ENCODE measurements at places on chromosomes 3 and 15.

- no peak for DNase-seq
Observed at GRCh38 chr3:182514236-182514964, 278.9 kb upstream of the ATP11B start.

- DNase-seq = no peak
Observed at GRCh38 chr3:46527239-46527638, 29.5 kb downstream of the RTP3 start.

DNA sequence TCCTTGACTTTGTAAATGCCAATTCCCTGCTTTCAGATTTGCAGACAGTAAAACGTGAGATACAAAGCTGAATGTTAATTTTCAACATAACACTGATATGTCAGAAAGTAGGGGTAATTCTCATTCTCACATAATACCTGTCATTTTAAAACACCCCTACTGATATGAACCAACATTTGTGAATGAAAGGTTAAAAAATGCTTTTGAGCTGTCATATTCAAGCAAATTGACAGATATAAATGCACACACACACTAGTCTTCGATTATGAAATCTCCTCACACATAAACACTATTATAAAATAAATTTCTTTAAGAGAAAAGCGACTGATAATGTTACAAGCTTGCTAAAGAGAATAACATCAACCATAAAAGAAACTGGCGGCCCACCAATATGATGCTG, 128.8 kb downstream of the PEAK1 start:
- no peak for DNase-seq

DNA sequence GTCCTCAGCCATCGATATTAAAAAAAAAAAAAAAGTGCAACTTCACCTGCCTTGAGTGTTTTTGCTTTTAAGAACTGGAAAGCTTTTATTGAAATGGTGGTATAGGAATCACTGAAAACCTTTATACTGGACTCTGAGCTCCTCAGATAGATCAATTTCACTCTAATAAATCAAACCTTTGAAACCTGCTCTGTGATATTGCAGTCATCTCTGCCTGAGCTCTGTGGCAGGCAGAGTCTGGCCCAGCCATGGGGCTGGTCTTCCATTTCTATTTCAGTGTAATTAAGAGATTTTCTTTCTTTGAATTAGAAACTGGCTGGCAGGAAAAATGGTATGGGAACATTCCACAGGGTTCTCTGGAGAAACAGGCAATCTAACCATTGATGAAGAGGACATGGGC, 762.5 kb downstream of the AGBL1 start:
- no peak for DNase-seq

DNA sequence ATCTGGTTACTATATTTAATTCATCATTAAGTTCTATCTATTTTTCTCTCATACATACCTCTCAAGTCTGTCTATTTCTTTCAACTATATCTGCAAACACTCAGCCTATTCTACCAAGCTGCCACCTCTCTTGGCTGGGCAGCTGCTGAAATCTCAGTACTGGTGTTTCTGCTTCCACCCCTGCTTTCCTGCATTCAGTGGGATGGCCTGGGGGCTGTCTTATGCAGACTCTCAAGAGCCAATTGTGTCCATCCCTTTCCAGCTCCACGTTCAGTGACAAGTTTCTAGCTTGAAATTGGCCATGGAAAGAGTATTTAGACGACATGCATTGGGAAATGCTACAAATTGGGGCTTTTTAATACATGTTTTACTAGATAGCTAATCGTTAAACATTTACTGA, 378.4 kb upstream of the DPPA4 start:
- DNase-seq = no peak

DNA sequence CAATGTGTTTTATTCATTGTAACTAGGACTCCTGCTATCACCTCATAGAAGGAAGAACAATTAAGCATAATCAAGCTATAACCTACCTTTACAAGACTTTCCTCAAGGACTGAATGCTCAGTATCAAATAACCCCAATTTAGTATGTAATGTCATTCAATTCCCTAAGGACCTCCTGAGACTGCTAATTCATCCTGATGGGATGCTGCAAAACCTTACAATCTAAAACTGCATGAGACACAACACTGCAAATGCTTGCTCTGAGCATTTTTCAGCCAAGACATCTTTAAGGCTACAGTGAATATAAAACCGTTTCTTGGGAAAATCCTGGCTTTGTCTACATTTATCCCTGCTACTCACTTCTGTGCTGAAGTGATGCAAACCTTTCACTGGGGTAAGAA, 69.9 kb downstream of the RYK start:
- DNase-seq = no peak

- DNase-seq = no peak
Observed at GRCh38 chr3:128498127-128498626, 5.2 kb upstream of the GATA2 start.

DNA sequence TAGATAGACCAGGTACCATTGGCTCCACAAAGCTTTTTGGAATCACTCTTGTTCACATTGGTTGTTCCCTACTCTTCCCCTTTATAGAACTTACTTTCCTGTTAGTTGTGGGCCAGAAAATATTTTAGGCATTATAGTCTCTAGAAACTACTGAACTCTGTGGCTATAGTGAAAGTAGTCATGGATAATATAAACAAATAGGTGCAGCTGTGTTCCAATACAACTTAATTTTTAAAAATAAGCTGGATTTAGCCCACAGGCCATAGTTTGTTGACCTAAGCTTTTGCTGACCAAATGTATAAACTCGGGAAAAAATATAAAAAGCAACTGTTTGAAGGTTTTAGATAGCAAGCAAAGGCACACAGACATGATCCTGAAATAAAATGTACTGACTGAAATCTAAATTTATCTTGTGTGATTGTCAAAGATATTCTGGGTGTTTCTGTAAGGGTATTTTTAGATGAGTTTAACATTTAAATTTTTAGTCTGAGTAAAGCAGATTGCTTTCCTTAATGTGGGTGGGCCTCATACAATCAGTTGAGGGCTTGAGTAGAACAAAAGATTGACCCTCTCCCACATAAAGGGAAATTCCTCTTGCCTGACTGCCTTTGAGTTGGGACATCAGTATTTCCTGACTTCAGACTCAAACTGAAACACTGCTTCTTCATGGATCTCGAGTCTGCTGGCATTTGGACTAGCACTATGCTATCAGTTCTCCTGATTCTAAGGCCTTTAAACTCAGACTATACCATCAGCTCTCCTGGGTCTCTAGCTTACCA, 13.2 kb downstream of the IQCB1 start:
- DNase-seq = no peak

DNA sequence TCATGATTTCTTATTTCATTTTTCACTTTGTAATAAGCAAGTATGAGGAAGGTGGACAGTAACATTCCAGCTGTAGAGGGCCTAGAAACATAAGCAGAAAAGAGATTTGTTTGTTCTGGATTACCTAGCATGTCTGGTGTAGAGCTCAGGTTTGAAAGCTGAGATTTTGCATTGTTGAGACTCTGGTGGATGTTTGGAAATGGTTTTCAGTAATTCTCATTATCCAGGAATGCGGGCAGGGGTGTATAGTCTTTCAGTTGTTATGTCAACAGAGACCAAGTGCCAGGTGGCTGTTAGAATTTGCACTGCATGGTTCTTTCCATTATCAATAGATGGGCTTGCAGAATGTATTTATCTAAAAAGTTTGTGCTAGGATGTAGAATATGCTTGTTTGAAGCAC, 10.9 kb downstream of the GPD1L start:
- DNase-seq = no peak

- no peak for DNase-seq
Observed at GRCh38 chr3:155656466-155656865, 88.4 kb downstream of the PLCH1 start.

DNA sequence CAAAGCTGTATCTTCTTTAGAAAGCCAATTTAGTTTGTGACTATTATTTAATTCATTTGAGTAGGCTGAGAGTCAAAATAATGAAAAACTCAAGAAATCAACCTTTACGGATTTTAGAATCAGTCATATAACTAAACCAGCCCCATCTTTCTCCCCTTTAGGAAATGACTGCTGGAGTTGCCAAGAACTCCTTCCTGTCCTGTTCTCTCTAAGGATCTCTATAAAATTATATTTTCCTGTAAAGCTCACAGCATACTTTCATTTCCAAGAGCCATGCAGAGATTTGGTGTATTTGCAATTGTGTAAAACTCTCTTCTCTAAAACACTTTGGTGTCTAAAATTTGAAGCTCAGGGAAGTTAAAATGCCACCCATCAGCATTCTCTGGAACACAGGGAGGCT, 323.4 kb upstream of the GBE1 start:
- DNase-seq = no peak

DNA sequence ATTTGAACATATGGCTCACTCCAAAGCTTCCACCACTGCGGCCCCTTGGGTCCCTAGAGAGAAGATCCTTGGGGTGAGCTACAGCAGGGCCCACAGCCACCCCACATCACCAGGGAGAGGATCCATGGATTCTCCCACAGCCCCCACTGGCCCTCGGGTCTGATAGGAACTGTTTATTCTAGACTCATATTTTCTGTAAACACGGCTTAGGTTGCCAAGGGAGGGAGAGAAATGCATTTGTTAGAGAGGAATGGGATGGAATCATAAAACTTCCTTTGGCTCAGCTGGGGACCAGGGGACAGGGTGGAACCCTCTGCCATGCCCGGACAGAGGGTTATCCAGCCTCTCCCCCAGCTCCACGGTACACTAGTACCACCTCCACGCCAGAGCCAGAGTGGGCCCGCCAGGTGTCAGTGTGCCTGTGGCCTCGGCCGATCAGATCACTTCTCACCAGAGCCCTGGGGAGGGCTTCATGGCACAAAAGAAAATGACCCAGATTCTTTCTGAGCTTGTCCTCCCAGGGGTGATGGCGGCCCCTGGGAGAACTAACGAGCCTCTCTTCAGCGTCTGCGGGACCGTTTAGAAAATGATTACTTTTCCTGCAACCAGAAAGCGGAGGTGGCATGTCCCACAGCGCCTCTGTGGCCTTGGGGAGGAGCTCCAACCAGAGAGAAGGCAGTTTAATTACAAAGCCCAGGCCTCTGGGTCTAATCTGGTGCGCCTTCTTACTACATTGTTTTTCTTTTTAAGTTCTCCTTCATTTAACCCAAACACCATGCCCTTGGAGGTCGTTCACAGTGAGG, 33.7 kb downstream of the ADCY5 start:
- DNase-seq = no peak
